ENCODE measurements at places on chromosomes 7 and 10. TPM values are rescaled to one million over a fixed set of nuclear protein-coding genes. Genes with fewer than 3 reads are reported as not detected.

The FAM25C gene
- total RNA-seq, result not detected

The IDE gene
- total RNA-seq, result 54.6 TPM

The SYNPO2L gene
- not detected for total RNA-seq

The PLAU gene
- total RNA-seq, result 17.3 TPM

GRCh38 chr10:54081950-54082349 is 719.1 kb downstream of the PCDH15 start:
- no peak overlapping the region for H3K4me3 ChIP-seq
- H3K27me3 ChIP-seq, result no peaks in the 10 kb centered on the region
- DNase-seq, result no peak
- H3K4me1 ChIP-seq, result no peaks in the 10 kb centered on the region
- no peak overlapping the region for H3K27ac ChIP-seq

- H3K27ac ChIP-seq, result no peak overlapping the region
- H3K4me3 ChIP-seq, result no peak overlapping the region
- H3K36me3 ChIP-seq, result no peaks in the 10 kb centered on the region
- DNase-seq, result no peak
- no peaks in the 10 kb centered on the region for H3K27me3 ChIP-seq
- H3K4me1 ChIP-seq, result no peaks in the 10 kb centered on the region
Measured at GRCh38 chr10:4839353-4839752, 13.3 kb downstream of the AKR1E2 start.

DNA sequence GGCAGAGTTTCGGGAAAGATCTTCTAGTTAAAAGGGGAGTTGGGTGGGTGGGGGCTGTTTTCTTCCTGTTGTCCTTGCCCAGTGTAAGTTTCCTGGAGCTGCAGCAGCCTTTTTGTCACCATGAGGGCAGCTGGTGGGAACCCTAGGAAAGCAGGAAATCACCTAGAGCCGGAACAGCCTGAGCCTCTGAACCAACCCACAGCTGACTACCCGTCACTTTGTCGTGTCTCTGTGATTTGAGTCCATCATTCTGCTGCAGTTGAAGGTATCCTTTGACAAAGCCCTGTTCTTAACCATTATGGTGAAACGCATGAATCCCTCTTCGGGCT is 1.2 kb upstream of the C10orf143 start:
- peaks cover 7% of the 10 kb centered on the region for H3K36me3 ChIP-seq
- H3K4me3 ChIP-seq, result peak overlapping the region; percentile 85
- peaks cover 15% of the 10 kb centered on the region for H3K4me1 ChIP-seq
- no peaks in the 10 kb centered on the region for H3K27me3 ChIP-seq
- DNase-seq, result no peak
- peak overlapping the region; percentile 88 for H3K27ac ChIP-seq

DNA sequence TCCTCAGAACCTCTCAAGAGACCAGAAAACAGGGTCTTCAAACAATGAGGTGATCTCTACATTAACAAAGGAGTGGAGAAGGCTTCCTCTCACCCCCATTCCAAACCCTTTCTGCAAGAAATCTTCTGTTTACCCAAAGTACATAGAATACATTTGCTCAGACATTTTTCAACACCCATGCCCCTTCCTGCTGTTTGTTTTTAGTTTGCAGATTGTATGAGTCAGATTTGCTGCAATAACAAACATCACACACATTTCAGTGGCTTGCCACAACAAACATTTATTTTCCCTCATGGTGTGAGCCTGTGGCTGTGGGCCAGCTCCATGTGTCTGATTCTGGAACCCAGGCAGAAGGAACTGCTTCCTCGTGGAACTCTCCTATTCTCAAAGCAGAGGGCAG is 68.2 kb upstream of the BAIAP2L1 start:
- DNase-seq, result no peak
- H3K36me3 ChIP-seq, result no peaks in the 10 kb centered on the region
- no peaks in the 10 kb centered on the region for H3K4me1 ChIP-seq
- peaks cover 22% of the 10 kb centered on the region for H3K27me3 ChIP-seq

Measured in MCF 10A (cell line).